KG1 (cell line): ENCODE measurements at places on chromosomes 3 and 15.

DNA sequence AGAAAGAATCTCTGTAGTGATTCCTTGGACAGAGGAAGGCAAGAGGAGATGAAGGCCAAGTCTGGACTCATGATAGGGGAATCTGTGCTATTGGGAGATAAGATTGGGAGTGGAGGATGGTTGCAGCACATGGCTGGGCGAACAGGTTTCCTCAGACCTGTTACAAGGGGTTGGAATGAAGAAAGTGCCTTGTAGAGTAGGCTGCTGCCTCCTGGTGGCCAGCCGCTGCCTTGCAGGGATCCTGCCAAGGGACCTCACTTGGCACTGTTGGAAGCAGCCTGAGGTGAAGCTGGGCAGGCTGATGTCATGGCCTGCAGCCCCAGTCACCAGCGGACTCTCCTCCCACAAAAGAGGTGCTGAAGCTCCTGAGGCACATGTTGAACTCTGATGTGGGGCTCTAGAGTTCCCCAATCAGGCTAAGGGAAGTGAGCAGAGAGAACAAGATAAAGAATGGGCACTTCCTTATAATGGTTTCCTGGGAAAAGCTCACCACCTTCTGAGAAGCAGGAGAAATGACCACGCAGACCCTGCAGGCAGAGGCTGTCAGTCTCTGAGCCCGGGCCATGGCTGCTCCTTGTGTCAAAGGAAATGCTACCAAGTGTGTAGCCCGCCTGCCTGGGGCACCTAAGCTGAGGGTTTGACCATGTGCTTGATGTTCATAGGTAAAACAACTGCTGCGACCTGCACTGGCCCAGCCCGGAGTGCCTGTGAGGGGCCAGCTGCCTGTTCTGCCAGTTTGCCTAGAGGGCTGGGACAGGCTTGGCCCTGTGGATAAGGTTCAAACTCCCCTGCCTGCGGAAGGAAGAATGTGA lies 1.6 kb upstream of the TEX264 start:
- peak; percentile 45 for DNase-seq

GRCh38 chr3:41216993-41217392 lies 17.7 kb downstream of the CTNNB1 start:
- DNase-seq = no peak

DNA sequence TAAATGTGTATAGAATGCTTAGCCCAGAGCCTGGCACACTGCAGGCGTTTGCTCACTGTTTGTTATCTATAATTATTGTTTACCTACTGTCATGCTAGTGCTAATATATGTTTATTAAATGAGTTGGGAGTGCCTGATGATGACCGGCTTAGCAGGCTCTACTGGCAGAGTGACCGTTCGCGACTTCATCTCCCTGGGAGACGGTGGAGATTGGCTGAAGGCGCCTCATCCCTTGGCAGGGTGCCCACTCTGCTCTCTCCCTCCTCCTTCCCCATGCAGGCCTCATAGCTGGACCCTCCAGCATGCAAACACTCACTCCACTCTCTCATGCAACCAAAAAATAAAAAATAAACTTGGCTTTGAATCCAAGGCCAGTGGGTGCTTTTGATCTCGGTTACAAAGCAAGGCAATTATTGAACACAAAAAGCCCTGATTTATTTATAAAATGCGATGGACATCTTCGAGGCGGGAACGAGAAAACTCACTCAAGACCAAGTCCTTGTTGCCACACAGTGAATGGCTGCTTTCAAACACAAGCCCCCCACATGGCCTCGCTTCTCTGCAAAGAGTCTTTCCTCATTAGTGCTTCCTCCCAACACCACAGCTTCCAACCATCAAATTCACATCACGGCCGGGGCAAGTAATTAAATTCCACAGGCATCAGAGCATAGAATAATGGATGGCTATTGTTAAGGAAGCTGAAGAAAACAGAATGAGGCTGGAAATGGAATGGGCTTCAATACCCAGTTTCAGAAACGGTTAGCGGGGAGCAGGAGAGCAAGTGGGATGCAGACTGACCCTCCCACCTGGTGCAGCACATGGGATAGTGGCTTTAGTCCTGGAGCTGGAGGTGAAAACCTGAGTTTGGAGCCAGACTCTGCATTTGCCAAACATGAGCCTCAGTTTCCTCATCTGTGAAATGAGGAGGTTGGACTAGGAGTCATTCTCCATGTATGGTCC lies 135.7 kb upstream of the RAD18 start:
- no peak for DNase-seq

DNA sequence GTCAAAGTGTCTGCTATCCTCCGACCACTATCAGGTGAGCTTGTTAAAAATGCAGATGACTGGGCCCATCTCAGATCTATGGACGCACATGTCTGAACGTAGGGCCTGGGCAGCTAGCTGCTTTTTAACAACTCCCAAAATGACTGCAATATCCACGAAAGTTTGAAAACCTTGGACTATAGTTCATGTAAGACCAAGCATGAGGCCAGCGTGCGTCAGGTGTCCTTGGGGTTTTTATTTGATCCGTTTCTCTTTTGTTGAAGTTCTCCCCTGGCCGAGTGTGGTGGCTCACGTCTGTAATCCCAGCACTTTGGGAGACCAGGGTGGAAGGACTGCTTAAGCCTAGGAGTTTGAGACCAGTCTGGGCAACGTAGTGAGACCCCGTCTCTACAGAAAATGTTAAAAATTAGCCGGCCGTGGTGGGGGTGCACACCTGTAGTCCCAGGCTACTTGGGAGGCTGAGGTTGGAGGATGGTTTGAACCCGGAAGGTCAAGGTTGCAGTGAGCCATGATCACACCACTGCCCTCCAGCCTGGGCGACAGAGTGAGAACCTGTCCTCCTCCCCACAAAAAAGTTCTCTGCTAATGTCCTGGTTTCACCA lies 9.5 kb downstream of the SLC51A start:
- DNase-seq = no peak

DNA sequence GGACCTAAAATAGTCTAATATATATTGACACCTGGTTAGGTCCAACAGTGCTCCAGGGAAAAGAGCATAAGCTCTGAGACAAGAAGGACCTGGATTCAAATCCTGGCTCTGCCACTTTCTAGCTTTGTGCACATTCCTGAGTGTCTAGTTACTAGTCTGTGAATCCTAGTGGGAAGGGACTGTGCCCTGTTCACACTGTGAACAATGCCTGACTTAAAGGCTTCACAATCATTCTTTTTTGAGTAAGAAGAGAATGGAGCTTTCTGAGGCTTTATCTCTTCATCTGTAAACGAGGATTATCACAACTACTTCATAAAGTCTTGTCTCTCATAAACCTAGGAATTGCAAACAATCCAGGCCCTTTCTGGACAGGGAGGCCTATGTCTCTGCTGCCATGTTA lies 235.9 kb downstream of the SOX2 start:
- DNase-seq = no peak

DNA sequence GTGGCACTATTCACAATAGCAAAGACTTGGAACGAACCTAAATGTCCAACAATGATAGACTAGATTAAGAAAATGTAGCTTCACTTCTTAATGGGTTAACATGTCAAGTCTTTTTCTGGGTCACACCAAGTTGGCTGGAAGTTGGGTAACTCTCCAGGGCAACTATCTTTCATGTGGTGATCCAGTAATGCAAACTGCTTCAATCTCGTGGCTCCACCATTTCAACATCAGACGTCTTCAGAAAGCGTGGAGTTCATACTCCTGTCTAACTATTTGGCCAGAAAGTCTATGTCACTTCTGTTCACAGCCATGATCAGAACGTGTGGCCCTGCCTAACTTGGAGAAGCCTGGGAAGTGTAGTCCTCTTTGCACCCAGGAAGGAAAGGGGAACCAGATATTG lies 32.2 kb downstream of the DUT start:
- DNase-seq = no peak

GRCh38 chr3:45574067-45574494 lies 20.5 kb upstream of the LIMD1 start:
- no peak for DNase-seq

GRCh38 chr3:38141952-38142273 lies 3.5 kb downstream of the MYD88 start:
- no peak for DNase-seq

DNA sequence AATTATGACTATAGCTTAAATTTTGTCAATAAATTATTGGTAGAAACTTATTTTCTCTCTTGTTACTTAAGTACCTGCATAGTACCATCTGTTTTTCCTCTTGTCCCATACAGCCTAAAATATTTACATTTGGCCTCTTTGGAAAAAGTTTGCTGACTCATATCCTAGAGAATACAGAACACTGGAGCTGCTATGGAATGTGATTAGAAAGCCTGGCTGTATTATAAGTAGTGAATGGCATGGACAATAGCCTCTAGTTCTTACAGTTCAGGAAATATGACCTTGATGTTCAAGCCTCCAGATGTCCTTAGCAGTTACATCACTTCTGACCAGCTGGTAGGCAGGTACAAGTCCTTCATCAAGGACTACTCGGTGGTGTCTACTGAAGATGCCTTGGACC lies 28.3 kb downstream of the ST8SIA2 start:
- no peak for DNase-seq

GRCh38 chr3:112984485-112984884 lies 6.3 kb upstream of the GTPBP8 start:
- no peak for DNase-seq

- peak; percentile 26 for DNase-seq
Measured at GRCh38 chr15:32651229-32651837, 9.8 kb downstream of the SCG5 start.
